HT1080 (cell line): ENCODE measurements at places on chromosomes 7 and 10. TPM values are rescaled to one million over a fixed set of nuclear protein-coding genes. Genes with fewer than 3 reads are reported as not detected.

DNA sequence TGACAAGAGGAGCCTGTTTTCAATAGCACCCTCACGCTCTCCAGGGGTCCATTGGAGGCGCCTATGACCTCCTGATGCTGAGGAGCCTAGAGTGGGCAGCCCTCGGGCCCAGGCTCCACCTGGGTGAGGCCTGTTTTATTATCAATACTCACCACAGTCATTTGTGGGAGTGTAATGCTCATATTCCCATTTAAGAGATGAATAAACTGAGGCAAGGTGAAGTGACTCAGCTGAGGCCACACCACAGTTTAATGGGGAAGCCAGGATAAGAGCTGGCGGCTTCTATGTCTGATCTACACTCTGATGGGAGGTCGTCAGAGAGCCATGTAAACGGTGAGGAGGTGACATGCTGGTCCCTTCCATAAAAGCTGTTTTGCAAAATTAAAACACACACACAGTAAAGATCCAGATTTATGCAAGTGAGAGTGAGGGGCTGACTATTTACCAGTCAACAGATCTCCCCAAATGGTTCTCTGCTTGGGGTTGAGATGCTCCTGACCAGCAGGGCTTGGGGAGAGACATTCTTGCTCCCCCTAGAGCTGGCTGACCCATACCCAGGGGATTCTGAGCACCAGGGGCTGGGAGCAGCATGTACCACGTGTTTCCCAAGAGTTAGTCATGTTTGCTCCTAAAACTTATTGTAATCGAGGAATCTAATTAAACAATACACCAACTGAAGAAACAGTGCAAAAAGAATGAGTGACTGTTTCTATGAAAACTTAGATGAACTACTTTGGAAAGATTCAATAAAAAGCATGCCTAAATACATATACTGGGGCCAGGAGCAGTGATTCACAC, 81.0 kb upstream of the INSIG1 start:
- DNase-seq, result peak; percentile 36

DNA sequence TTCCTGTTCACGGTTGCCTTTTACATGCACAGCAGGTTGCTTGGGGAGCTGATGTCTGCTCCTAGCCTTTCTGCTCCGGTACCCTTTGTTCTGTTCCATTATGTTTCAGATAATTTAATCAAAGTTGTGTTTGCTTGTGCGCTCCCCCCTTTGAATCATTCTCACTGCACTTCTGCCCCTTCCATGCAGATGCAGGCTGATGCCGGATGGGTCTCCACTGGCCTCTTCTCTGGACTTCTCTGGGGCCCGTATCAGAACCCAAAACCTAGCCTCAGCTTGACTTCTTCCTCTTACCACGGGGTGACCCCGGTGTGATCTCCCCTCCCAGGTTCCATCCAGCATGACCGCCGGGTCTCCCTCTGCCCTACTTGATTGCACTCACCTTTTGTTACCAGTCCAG, 272.0 kb downstream of the DPP6 start:
- DNase-seq, result no peak

- DNase-seq, result peak; percentile 77
Observed at GRCh38 chr7:149199234-149199995, 4.1 kb downstream of the ZNF282 start.

- no peak for DNase-seq
Observed at GRCh38 chr7:83751217-83751616, 102.3 kb upstream of the SEMA3E start.

- DNase-seq, result no peak
Observed at GRCh38 chr7:36180121-36180520, 27.1 kb downstream of the EEPD1 start.

GRCh38 chr10:105793071-105793470, 1152.0 kb downstream of the SORCS3 start:
- peak; percentile 97 for DNase-seq

GRCh38 chr10:1615186-1615954, 122.0 kb downstream of the ADARB2 start:
- no peak for DNase-seq

GRCh38 chr10:14815681-14816080, 22.2 kb downstream of the CDNF start:
- no peak for DNase-seq

Gene MARVELD1
- total RNA-seq, result 40.5 and 48.1 TPM in 2 replicates

Gene SLC16A12
- 0.20 and 0.26 TPM in 2 replicates for total RNA-seq

Gene MTURN
- total RNA-seq, result 2.4 and 2.9 TPM in 2 replicates

Gene OR6B1
- total RNA-seq, result not detected in 2 replicates

DNA sequence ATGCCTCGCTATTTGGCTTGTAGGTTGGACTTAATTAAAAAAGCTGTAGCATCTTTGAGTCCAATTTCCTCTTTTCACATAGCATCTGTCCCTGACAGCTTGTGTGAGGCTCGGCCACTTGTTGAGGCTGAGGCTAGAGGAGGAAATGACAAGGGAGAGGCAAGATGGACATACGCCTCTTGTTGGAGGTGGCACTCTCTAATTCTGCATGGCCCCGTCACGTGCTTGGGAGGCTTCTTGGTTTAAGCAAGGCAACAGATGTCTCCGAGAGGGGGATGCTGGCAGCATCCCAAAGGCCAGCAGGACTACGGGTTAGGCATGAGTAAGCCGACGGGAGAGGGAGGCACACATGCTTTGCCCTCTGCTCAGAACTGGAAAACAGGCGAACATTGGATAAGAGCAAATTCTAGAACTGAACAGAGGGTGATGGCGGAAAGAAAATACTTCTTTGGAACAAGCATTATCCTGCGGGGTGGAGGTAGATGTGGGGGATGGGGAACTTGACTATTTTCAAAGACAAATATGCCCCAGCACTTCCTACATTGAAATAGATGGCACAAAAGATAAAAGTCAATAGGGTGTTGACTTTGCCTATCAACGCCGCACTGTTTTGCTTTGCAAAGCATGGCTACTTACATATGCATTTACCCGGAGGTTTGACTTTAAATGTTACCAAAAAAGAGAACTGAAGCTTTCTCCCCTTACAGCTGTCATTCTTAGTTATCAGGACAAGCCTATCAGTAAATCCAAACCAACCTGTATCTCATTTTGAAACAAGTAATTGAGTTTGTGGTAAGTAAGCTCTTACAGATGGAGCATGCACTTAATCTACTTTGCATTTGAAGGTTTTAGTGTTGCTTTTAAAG, 94.8 kb downstream of the CHN2 start:
- peak; percentile 31 for DNase-seq

DNA sequence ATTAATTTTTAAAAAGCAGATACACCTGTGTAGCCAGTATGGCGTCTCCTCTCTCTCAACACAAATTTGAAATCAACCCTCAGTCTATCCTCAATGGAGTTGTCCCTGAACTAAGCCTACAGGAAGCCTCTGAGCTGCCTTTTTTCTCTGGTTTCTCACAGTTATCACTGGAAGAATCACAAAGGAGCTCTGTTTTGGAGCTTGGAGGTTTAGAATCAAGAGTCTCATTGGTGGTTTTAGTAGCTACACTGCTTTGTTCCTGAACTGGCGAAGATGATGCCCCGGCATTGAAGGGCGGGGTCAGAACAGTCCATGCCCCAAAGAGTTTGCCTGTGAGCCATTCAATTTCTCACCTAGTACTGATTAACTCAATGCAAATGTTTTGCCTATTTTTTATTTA, 16.1 kb upstream of the BTRC start:
- DNase-seq, result no peak

DNA sequence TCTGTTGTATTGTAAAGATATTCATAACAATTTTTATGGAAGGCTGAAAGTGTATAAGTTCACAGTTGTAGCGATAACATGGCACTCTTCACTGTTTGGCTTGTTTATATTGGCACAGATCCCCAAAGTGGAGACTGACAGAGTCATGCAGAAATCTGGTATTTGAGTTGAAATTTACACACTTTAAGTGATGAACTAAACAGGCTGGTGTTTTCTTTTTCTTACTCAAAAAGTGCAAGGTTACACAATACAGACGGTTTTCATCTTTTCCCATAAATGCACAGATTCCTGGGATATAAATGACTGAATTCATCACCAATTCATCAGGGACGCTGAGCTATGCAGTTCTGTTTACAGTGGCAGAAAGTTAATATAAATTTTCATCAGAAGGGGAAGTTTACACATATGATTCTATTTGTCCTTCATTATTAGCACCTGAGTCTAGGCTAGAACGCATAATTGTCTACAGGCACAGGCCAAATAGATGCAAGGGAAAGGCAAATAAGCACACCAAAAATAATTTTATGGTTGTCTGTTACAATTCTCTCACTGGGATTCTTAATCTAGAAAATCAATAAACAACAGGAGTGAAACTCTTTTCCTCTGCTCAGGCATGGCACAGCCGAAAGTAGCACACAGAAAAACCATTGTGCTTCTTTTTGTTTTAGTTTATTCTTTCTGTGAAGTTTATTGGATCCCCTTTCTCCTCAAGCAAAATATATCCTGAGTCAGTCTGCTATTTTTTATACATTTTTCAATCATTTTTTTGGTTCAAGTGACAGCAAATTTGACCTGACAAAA, 88.0 kb downstream of the FOXP2 start:
- peak; percentile 7 for DNase-seq

DNA sequence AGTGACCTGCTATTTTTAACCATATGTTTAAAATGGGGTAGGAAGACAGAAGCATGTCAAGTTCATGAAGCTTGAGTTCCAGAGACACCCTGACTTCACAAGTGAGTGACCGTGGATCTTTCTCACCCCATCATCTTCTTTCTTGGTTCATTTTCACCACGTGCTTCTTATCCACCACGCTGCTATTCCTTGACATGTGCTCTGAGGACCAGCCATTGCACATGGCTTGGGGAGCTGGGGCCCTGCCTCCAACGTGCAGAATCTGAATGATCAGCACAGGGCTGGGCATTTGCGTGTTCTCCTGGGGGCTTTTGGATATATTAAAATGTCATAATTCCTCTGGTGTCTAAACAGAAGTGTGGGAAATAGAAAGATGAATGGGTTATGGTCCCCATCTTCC, 25.0 kb upstream of the GTPBP4 start:
- DNase-seq, result no peak

Gene TRIM73
- 0.10 TPM in 1 of 2 replicates, not detected in the other for total RNA-seq

GRCh38 chr10:109877546-109877945, 45.8 kb downstream of the XPNPEP1 start:
- no peak for DNase-seq
